ENCODE measurements at places on chromosomes 11 and 22. TPM values are rescaled to one million over a fixed set of nuclear protein-coding genes. Genes with fewer than 3 reads are reported as not detected.

- no peak for DNase-seq
Measured at GRCh38 chr22:20404881-20405280, 10.9 kb downstream of the ZNF74 start.

DNA sequence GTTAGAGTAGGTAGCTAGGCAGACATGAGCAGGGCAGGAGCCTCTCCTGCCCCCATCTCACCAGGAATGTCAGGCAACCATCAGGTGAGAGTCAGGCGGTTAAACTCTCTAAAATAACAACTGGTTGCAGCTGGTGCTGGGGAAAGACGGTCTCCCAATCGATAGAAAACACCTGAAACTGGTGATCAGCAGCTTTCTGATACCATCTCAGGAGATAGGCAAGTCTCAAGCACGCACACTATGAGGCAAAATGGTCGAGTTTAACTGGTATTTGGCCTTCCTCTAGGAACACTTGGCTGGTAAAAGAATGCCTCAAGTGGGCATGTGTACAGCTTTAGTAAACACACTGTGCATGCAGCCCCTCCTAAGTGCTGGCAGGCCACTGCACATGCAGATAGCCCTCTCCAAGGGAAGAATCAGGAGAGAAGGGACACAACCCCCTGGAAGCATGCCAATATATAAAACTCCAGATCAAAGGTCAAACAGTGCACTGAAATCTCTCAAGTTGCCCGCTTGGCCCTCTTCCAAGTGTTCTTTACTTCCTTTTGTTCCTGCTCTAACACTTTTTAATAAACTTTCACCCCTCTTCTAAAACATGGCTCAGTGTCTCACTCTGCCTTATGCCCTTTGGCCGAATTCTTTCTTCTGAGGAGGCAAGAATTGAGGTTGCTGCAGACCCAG lies 88.7 kb downstream of the USP35 start:
- no peak for DNase-seq

The OR51B5 gene
- polyA plus RNA-seq: 0.61 TPM

The TSG101 gene
- polyA plus RNA-seq: 114 TPM

DNA sequence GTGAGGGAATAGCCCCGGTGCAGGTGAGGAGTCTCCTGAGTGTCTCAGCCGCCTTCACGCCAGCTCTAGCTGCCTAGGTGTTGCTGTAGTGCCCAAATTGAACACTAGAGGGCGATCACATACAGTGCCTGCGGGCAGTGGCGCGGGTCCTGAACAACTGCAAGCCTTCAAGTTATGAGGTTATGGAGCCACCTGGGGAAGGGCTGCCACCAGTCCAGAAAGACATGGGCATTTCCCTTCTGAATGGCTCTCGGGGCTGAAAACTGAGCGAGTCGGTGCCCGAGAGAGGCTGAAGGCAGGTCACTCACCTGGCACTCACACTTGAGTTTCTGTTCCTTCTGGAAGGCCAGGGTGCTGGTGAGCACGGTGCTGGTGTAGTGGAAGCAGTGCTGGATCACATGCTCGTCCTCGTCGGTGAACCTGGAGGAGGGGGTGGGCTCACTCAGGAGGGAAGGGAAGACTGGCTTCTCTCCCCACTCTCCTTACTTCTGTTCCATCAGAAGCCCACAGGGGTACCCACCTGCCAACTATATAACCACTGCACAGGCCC lies 88.4 kb downstream of the PDE2A start:
- peak; percentile 72 for DNase-seq

DNA sequence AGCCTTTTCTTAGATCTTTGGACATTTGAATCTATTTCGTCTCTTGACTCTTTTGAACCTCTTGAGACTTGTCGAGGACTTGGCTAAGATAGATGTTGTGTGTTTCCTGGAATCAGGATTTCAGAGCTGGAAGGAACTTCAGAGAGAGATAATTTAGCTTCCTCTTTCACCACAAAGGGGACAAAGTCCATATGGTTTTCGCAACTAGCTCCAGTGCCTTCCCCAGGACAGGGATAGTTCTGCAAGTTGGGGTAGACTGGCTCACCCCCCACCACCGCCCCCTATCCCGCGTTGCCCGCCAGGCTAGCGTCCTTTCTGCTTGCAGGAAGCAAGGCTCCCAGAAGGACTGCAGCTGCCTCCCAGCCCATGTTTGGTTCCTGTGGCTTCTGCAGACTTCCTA lies 75.7 kb upstream of the MYO18B start:
- DNase-seq: peak; percentile 91

DNA sequence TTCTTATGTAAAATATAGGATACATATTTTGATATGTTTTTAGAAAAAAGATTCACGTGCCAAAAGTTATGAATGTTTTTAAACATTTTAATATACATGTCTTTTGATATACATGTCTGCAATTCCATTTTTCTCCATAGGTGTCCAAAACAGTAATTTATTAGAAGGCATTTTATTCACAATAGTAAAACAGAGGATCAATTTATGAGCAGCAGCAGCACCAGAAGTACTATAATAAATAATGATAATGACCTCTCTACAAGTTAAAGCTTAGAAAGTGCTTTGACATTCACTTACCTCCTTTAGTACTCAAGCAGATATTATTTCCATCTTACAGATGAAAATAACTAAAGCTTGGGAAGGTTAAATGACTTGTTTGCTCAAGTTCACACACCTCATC lies 96.7 kb upstream of the DBX1 start:
- DNase-seq: no peak

DNA sequence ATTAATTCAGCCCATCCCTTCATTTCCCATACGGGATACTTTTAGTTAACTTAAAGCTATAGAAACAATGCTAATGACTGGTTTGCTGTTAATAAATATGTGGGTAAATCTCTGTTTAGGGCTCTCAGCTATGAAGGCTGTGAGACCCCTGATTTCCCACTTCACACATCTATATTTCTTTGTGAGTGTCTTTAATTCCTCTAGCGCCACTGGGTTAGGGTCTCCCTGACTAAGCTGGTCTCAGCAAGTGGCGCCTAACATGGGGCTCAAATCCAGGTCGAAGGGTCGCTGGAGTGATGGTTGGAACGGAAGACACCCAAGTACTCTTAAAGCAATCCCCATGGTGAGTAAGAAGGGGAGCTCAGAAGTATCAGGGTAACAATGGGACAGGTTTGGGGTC lies 14.4 kb upstream of the OOSP1 start:
- no peak for DNase-seq

DNA sequence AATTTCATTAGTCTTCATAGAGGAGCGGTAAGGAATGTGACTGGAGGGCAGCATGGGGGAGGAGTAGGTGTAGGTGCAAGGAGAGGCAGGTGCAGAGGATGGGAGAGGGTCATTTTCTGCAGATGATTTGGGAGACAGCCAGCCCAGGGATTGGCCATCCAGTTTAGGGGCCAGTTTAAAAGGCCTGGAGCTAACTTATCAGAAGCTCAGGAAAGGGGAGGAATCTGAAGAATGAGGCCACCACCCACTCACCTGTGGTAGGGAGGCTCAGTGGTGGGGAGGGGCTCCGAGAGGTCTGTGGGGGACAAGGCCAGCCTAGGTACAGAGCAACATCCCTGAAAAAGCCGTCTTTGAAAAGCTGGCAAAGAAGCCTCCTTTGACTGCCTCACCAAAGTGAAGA lies 110.8 kb upstream of the TMEM45B start:
- DNase-seq: no peak

DNA sequence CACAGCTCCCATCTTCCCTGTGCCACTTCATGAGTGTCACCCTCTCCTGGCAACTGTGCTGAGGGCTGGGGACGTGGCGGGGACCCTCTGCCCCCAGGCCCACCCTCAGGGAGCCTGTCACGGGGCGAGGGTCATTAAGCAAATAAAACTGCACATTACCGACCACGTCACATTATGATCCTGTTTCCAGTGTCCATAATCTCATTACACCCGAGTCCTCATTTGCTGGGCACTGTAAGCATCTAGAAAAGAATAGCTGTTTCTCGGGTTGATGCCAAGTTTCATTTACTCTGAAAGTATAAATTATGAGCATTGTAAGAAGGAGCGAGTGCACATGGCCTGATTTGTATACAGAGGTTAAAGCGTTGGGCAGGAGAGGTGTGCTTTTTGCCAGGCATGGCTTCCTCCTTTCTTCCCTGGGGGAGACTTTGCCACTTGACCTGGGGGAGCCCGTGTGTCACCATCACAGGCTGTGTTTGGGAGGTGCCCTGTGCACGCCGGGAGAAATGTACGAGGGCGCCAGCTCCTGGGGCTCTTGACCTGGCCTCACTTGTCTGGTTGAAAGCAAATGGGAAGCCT lies 50.5 kb downstream of the LRP5 start:
- DNase-seq: no peak

The PHF21B gene
- polyA plus RNA-seq: 1.1 TPM

The SEPTIN3 gene
- 1.4 TPM for polyA plus RNA-seq

GRCh38 chr11:73203322-73203721 lies 14.8 kb upstream of the P2RY2 start:
- DNase-seq: no peak

The PRR14L gene
- polyA plus RNA-seq: 23.3 TPM

The TSSC4 gene
- 17.6 TPM for polyA plus RNA-seq

The PKNOX2 gene
- 18.1 TPM for polyA plus RNA-seq

DNA sequence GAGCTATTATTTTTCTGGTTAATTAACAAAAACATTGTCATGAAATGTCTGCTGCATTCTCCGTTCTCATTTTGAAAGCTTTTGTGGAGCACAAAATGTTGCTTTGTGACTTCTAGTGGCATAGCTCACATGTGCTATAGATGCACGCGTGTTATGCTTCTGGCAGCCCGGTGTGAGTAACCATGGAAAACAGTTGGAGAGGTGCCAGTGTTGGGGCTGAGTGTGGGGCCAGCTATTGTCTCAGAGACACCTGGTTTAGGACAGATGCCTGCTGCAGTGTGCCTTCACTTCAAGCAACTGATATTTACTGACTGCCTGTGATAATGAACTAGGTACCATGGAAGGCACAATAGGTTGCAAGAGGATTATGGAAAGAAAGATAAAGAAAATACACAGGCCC lies 760.6 kb downstream of the NTM start:
- no peak for DNase-seq

The PHLDA2 gene
- 0.96 TPM for polyA plus RNA-seq

- no peak for DNase-seq
Measured at GRCh38 chr11:17014321-17014832, at the start of gene PLEKHA7. Gene PLEKHA7, minus strand, starts transcription at chr11:17014414. Its CDS starts 13 bp downstream, at chr11:17014401.

The KRTAP5-9 gene
- polyA plus RNA-seq: 0.34 TPM

GRCh38 chr11:121321614-121322243 lies 29.2 kb downstream of the SC5D start:
- DNase-seq: peak; percentile 42

The FAM180B gene
- polyA plus RNA-seq: 0.24 TPM
